ENCODE measurements at places on chromosomes 1 and 21.
A peak's percentile ranks its signal among the peaks of the same experiment; 100 is the strongest.

GRCh38 chr1:53810497-53810896, 27.6 kb downstream of the NDC1 start:
- no peak for DNase-seq

GRCh38 chr1:20449735-20450311, 36.2 kb downstream of the CAMK2N1 start:
- DNase-seq = peak; percentile 80

GRCh38 chr21:33157303-33157702, 72.4 kb upstream of the IFNAR2 start:
- DNase-seq = no peak

GRCh38 chr1:29575826-29576225, 339.5 kb downstream of the PTPRU start:
- DNase-seq = no peak
